ENCODE measurements at places on chromosomes 5 and 9.

DNA sequence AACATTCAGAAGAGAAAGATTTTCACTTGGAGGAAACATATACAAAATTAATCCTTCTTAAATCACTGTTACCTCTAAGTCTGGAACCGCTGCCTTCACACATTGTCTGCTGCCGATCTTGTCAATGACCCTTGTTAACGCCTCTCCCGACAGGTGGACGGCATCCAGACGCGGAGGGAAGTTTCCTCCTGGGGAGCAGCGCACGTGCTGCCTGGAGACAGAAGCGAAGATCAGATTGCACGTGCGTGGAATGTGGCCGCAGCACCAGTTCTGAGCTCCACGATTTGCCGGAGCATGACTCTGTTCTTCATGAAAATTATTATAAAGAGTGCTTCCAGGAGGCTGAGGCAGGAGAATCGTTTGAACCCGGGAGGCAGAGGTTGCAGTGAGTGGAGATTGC is 183.6 kb upstream of the IRX4 start:
- DNase-seq: no peak

DNA sequence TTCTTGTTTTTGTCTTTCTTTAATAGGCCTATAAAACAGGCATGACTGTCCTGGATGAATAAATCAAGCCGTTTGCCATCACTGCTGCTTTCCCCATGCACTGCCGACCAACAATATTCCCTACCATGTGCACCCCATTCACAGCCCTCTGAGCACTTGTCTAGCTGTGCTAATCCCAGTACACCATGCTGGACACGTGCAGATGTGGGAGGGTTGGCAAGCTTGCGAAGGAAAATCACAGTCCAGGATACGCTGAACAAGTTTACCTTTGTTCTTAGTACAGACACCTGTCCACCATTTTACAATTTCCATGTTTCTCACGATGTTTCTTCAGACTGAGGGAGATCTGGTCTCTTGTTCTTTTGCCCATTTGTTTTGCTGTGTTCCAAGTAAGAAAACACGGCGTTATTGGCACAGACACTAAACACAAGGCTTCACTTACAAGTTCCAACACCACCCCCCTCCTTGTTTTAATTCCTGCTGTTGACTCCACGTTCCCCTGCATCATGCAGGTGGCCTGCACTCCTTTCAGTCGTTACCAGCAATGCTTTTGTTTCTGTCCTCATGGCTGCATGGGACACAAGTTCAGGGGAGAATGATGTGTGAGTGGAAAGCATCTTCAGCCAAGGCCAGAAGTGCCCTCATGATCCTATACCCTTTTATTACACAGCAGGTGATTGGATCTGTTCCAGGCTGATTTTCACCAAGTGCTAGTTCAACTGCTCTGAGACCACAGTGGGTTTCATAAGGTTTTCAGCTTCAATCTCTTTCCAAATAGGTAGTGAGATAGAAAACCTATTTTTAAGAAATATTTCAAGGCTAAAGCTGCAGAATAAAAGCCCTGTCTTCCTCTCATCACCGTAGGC is 608.9 kb downstream of the IRX1 start:
- no peak for DNase-seq

GRCh38 chr9:127097683-127098082 is 24.8 kb downstream of the ANGPTL2 start:
- no peak for DNase-seq

DNA sequence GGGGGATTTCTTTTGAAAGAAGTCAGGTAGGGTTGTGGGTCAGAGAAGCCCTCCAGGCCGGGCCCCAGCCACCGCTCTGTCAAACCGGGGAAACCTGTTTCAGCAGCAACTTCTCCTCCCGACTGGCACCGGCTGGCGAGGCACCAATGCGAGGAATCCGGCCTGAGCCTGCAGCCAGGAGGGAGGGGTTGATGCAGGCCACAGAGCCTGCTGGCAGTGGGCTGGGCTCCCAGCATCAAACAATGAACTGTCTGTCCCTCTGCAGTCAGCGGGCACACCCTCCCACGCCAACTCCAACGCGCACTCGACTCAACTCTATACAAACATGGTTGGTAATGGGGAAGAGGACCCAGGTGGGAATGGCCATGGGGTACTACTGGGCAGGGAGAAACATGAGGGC is 12.1 kb downstream of the PCDH1 start:
- DNase-seq: no peak

DNA sequence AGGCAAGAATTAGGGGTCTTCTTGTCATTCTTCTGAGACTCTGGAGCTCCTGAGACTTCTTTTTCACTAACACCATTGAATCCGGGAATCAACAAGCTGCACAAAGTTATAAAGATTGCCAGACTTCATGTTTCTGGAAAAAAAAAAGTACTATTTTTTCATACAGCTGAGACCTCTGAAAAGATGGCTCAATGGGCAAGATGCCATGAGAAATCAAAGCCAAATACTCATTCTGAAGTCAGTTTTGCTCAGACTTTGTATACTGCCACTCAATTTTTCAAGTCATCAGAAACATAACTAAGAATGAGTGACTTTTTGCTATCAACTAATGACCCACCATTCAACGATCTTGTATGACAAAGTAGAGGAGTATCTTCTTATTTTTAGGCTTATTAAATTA is 512.0 kb downstream of the RAB3C start:
- no peak for DNase-seq

DNA sequence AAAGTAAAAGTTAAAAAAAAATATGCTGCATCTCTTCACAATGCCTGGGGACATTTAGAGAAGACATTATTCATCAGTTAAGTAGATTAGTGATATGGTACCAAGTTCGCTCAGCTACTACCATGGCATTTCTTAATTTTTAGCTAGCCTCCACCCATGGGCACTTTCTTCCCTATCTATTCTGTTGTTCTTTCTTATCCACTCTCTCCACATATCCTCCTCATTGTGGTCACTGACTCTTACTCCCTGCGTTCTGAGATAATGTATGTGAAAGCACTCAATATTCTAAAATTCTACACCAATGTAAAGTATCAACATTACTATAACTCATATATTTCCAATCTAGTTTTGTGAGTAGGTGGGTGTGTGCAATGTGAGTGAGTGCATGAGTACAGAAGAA is 609.7 kb upstream of the DAB2 start:
- no peak for DNase-seq

DNA sequence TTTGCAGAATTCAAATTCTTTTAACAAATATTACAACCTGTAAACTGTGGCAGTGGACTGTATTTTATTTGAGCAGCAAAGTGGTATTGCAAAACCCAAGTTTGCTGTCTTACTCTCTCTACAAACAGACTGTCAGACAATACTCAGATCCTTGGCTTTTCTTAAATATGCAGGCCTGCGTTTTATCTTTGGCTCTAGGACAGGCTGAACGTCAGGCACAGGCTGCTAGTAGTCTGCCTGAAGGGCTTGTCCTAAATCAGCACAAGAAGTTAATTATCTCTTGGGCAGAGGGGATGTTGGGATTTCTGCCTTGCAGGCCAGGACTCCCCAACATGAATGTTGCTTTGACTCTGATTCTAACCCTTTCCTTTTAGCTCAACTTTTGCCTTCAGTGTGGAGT is 147.5 kb downstream of the SLIT3 start:
- no peak for DNase-seq

DNA sequence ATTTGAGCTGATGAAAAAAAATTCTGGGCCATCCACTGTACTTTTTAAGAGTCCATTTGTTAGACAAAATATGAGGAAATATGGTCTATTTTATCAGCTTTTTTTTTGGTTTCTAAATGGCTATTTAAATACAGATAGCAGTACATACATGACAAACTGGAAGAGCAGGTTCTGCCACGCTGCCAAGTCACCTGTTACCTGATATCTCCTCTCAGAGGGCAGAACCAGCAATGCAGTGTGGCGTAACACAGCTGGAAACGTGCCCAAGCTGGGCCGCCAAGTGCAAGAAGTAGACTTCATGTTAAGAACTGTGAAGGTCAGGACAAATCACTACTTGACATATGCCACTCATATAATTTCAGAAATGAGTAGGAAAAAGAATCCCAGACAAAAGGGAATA is 8.1 kb downstream of the MCIDAS start:
- DNase-seq: no peak

DNA sequence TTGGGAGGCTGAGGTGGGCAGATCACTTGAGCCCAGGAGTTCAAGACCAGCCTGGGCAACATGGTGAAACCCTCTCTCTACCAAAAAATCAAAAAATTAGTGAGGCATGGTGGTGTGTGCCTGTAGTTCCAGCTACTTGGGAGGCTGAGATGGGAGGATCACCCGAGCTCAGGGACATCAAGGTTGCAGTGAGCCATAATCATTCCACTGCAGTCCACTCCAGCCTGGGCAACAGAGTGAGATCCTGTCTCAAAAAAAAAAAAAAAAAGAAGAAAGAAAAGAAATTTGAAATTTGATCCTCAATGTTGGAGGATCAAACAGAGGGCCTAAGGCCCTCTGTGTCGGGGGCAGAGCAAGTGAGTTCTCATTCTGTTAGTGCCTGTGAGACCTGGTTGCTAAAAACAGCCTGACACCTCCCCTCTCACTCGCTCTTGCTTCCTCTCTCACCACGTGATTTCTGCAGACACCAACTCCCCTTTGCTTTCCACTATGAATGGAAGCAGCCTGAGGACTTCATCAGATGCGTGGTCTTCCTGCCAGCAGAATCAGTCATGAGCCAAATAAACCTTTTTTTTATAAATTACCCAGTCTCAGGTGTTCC is 8.4 kb upstream of the GOLPH3 start:
- no peak for DNase-seq

DNA sequence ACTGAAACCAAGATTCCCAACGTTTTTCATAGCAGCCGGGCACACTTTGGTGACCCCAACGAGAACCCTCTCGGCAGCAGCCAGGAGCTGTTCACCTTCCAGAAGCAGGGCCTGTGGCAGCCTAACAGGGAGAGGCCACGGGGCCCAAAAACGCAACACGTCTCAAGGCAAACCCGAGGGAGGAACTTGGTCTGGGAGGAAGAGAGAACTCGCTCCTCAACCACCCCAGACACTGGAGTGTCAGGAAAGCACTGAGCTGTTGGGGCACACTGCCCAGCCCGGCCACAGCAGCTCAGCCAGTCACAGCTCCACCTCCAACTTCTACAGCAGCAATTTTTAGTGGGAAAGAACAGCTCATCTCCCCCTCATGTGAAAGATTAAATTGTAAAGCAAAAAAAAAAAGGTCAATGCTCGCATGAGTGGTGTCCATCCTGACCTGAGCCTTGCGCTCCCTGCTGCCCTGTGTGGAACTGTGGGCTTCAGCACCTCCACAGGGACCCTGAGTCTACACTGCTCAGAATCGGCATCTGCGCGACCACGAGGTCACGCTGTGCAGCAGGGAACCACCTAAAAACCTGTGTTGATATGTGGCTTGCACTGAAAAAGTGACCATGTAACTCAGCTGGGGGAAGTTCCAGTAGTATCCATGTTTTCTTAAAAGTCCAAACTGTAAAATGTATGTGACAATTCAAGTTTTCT is 55.0 kb downstream of the IPPK start:
- DNase-seq: no peak

DNA sequence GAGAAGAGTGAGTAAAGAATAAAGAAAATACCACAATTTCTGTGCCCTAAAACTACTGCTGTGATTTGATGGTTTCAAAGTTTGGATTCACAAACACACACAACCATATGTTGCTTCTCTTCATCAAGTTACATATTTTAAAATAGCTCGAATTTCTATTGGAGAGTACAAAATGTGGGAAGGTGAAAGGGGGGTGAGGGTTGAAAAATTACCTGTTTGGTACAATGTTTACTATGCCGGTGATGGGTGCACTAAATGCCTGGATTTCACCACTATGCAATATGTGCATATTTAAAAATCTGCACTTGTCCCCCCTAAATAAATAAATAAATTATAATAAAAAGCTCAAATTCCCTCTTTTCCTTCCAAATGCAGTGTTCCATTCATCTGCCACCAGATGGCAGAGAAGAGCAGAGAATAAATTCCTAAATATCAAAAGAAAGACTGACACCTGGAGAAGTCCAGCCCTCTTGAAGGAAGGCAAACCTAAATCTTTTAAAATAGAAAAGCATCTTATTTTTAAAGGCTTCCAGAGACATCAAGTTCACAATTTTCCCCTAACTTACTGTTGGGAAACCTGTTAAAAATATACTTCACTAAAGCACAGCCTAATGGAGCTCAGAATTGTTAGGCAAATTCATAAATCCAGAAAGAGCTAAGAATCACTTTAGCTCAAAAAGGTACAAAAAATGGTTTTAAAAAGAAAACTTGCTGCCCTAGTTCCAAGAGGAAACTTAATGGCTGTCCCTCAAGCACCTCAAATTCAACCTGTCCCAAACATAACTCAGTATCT is 24.8 kb upstream of the HNRNPA0 start:
- DNase-seq: peak; percentile 18

- DNase-seq: no peak
These were observed 98.1 kb upstream of the CCDC112 start for GRCh38 chr5:115394531-115394930.

GRCh38 chr9:129318121-129319075 is 140.3 kb upstream of the IER5L start:
- no peak for DNase-seq

DNA sequence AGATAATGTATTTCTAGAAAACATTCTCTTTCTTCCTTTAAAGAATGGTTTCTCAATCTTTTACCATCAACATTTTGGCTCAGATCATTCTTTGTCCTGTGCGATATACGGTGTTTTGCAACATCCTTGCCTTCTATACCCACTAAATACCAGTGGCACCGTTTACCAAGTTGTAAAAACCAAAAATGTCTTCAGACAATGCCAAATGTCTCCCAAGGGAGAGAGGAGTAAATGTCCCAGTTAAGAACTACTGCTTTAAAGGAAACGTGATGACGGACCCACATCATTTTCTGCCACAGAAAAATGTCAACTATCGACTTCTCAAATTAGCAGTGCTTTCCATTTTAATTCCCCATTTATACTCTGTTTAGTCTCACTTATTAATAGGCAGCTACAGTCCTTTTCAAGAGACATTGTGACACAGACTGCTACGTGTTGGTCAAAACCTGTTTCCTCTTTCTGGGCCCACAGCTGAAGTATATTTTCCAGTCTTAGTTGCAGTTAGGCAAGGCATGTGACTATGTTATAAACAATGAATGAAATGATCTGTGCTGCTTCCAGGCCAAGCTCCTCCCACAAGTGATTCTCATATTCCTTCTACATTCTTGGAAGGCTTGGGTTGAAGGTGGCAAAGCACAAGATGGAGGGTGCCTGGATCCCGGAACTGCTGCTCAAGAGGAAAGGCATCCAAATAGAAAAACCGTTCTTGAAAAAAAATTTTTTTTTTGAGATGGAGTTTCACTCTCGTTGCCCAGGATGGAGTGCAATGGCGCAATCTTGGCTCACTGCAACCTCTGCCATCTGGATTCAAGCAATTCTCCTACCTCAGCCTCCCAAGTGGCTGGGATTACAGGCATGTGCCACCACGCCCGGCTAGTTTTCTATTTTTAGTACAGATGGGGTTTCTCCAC is 8.8 kb downstream of the PRXL2C start:
- DNase-seq: no peak

DNA sequence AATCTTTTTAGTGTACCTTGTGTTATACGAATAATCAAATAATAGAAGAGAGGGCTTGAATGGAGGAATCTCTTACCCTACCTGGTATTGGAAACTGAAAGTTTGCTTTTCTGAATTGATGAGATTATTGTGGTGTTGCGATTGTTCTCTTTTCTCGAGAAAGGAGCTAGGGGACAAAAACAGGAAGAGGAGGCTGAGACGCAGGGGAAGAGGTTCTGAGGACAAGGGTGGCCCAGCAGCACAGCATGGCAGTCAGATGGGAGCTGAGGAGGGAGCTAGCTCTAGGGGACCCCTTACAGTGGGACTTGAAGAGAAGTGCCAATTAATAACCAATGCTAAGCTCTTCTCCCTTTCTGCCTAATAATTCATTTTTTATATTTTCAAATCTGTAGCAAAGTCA is 183.3 kb upstream of the DMAC1 start:
- no peak for DNase-seq

- DNase-seq: no peak
These were observed 196.5 kb upstream of the TBCA start for GRCh38 chr5:77972469-77973252.

GRCh38 chr5:161190778-161191177 is 338.8 kb upstream of the ATP10B start:
- no peak for DNase-seq
